A549 treated with AZD2906 at 1 μM for 4 hours (cell line): ENCODE measurements at places on chromosomes 7 and 10. TPM values are rescaled to one million over a fixed set of nuclear protein-coding genes. Genes with fewer than 3 reads are reported as not detected.

The TMEM176B gene
- total RNA-seq, result 0.06 to 0.17 TPM (median 0.14 TPM) in 3 of 5 replicates, not detected in the others

The ANKRD7 gene
- total RNA-seq, result 0.05 to 0.21 TPM (median 0.13 TPM) in 4 of 5 replicates, not detected in the other

The VAX1 gene
- total RNA-seq, result 0.98 to 1.4 TPM (median 1.3 TPM) in 5 replicates

The ATRNL1 gene
- total RNA-seq, result 0.21 to 0.37 TPM (median 0.32 TPM) in 5 replicates

The CDH23 gene
- 1.8 to 3.0 TPM (median 2.7 TPM) in 5 replicates for total RNA-seq

The SRRM3 gene
- total RNA-seq, result 8.0 to 13.5 TPM (median 12.1 TPM) in 5 replicates

The SH2B2 gene
- total RNA-seq, result 1.5 to 3.7 TPM (median 3.2 TPM) in 5 replicates

The SMURF1 gene
- total RNA-seq, result 18.7 to 23.6 TPM (median 20.8 TPM) in 5 replicates

The C7orf57 gene
- total RNA-seq, result 0.29 to 0.35 TPM (median 0.33 TPM) in 5 replicates

The TMEM178B gene
- 1.1 to 1.5 TPM (median 1.3 TPM) in 5 replicates for total RNA-seq

The WDR86 gene
- 0.13 to 0.26 TPM (median 0.20 TPM) in 5 replicates for total RNA-seq

The MNX1 gene
- total RNA-seq, result 3.2 to 4.8 TPM (median 4.8 TPM) in 5 replicates

The NKX1-2 gene
- 0.02 to 0.05 TPM (median 0.03 TPM) in 5 replicates for total RNA-seq

The ANKIB1 gene
- total RNA-seq, result 15.7 to 20.8 TPM (median 18.3 TPM) in 5 replicates

The GRM8 gene
- 0.05 to 0.07 TPM in 2 of 5 replicates, not detected in the others for total RNA-seq

The PIP gene
- 0.16 to 0.41 TPM (median 0.29 TPM) in 3 of 5 replicates, not detected in the others for total RNA-seq
